ENCODE measurements at places on chromosomes 2 and 18.
A peak's percentile ranks its signal among the peaks of the same experiment; 100 is the strongest.

DNA sequence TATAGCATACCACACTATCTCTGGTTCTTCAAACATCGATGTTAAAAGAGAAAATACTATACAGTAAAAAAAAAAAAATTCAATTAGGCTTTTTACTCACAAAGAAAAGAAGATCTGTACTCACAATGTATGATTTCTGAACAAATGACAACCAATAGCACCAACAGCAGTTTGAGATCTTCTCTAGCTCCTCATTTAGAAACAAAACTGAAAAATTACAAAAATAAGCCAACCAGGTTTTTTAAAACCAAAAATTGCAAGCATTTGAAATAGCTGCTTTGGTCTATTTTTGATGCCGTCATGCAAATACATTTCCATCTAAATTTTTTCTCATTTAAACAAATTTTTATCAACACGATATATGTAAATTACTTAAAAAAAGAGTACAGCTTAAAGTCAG is 34.3 kb upstream of the RALBP1 start:
- no peak for DNase-seq

GRCh38 chr2:196200557-196200956 is 29.2 kb upstream of the STK17B start:
- DNase-seq = no peak

- DNase-seq = peak; percentile 89
These were observed 260.3 kb upstream of the EPAS1 start for GRCh38 chr2:46036929-46037328.

DNA sequence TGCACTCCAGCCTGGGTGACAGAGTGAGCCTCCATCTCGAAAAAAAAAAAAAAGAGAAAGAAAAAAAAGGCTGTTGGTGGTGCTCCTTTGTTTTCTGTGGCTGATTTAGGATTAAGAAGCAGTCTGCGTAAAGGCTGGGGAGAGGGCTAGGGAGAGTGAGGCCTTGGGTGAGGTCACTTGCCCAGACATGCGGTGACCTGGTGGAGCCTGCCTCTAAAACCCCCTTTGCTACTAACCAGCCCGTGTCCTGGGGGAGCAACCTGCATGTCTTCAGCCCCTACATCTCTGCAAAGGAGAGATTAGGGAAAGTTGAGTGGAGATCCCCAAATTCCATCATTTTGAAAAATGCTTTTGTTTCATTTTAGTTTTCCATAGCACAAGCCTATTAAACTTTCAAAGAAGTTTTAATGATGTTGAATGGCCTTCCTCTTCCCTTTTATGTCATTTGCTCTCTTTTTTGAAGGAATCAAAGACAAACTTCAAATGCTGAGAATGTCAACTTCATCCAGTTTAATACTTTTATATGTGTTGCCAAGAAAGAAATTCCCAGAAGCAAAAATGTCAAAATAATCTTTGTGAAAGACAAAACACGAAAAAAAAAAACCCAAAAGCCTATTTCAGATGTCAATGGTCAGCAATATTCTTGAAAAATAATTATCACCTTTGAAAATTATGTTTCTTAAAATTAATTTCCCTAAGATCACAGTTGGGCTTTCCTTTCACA is 38.9 kb upstream of the RALBP1 start:
- no peak for DNase-seq

DNA sequence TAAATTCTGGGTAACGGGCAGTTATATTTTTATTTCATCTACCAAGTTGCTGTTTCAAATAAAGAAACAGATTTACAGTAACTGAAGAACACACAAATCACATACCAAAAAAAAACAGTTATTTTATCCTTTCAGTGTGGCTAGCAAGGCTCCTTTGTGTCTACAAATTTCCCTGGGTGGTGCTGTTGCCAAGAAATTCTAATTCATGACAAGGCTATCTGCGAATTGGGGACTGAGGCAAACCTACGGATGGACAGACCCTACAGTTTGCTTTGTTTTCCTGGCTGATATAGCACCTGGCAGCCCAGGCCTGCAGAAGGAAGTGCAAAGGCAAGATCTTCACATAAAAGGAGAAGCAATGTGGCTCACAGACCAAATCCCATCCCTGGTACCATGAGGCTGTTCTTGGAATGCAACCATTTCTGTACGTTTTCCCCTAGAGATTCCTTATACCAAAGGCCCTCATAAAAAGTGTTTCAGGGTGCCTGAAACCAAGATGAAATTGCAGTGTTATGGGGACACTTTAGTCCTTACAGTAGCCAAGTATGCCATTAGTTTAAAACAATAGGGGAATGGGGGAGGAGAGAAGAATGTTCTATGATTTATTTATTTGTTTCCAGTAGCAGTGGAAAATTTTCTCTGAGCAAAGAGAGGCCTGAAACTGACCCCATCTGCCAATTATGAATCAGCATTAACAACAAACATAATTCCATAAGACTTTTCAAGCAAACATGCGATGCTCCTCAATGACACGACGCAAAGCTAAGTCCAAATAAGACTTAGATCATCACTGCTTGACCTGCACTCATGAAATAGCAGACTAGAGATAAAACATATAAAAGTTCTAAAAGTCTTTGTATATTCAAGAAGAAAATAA is 4.3 kb downstream of the KLF7 start:
- DNase-seq = no peak

GRCh38 chr18:22822024-22822423 is 111.1 kb upstream of the RBBP8 start:
- DNase-seq = no peak

- DNase-seq = no peak
These were observed 232.2 kb downstream of the GULP1 start for GRCh38 chr2:188523919-188524318.

GRCh38 chr2:120052597-120052996 is 39.7 kb downstream of the EPB41L5 start:
- peak; percentile 7 for DNase-seq

Data from AG04449 (cell line).